EL (cell line): ENCODE measurements at places on chromosomes 5 and 9.

DNA sequence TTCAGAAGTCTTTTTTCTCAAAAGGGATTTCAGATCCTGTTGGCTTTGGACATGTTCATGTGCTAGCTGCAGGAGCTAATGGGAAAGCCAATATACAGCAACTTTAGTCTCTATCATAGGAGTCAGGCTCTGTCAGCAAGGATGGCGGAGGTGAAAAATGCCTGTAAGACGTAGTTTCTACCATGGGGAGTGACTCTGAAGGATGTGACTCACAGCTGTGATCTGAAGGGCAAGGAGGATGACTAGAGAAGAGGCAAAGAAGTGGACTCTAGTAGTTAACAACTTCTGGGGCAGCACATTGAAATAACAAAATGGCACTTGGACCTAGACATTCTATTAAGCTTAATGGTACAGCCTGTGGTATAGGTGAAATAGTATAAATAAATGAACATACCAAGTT lies 3.1 kb upstream of the NDUFS4 start:
- DNase-seq = peak; percentile 61

DNA sequence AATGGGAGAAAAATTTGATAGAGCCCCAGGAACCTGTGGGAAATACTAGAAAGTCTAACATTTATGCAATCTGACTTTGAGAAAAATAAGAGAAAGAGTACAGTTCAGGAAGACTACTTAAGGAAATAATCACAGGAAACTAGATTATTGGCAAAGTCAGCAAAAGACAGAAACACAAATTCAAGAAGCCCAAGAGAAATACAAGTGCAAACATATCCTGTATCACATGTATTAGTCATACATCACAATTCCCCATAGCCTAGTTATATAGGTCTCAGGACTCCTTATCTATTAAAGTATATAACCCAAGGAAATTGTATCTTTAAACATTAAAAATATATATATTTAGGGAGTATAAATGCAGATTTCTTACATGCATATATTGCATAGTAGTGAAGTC lies 100.8 kb downstream of the HOMER1 start:
- DNase-seq = no peak

DNA sequence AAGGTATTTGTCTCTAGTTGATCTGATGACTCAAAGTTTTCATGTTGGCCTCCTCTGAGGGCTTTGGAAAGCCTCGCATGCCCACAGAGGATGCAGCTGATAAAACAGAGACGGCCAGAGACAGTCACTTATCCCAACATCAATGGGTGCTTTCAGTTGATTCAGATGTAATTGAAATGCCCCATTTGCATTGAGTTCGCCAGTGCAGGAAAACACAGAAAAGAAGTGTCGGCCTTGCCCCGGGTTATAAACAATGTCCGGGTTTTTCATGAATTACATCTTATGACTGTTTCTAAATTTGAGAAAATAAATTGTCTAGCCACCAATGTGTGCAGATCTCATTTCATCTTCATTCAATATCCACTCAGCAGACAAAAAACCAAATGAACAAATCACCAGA lies 42.2 kb upstream of the ICE1 start:
- DNase-seq = no peak

GRCh38 chr5:77235846-77236721 lies 25.6 kb downstream of the PDE8B start:
- no peak for DNase-seq

GRCh38 chr9:22010866-22011625 lies 1.9 kb upstream of the CDKN2B start:
- DNase-seq = no peak

GRCh38 chr9:137607141-137607857 lies 1.8 kb downstream of the ARRDC1 start:
- DNase-seq = no peak

- no peak for DNase-seq
Measured at GRCh38 chr5:133839721-133840120, 128.7 kb downstream of the C5orf15 start.

DNA sequence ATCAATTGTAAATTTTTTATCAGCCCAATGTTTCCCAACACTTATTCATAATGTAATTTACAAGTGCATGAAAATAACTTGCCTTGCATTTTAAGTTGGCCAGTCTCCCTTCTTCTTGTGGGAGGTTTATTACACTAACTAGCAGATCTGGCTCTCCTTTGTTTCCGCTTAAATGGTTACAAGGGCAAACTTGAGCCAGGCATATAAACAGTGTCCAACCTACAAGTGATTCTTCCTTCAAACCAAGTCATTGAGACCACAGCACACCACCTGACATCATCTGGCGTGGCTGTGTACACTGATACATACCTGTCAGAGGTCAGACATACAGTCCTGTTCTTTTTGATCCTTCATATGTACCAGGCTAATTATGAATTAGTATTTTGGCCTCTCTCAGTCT lies 80.1 kb downstream of the ALDH1A1 start:
- DNase-seq = no peak

- DNase-seq = no peak
Measured at GRCh38 chr9:93823245-93824072, 131.7 kb downstream of the BARX1 start.

GRCh38 chr9:37029776-37030610 lies 4.1 kb downstream of the PAX5 start:
- no peak for DNase-seq

DNA sequence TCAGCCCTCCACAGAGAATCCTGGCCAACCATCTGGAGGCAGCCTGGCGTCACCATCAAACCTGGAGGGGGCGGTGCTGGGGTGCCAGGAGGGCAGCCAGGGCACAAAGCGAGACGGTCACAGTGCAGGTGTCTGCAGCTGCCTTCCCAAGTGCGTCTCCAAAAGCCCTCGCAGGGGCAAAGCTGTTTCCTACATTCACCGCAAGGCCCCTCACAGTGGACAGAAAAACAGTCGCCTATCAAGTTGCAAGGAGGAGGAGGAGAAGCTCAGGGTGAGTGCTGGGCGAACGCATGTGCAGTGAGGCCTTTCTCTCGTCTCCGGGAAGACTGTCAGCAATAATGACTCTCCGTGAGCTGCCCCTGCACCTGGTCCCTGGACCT lies 18.0 kb upstream of the LHX3 start:
- no peak for DNase-seq

DNA sequence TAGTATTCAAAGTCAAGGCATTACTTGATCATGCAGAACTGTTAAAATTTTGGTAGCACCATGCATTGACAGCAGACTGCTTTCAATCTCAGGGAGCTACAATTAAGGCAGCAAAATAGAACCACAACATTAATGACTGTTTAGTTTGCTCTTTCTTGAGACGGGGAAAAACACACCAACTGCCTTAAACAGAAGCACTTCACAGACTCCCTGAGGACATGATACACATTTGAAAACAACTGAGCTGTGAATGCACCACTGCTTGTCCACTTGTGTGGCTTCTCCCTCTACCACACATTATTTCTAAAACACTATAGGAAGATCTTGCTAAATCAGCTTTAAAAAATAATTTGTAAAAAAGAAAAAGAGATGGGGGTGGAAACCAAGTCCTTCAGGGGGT lies 79.6 kb upstream of the MAST4 start:
- DNase-seq = no peak

GRCh38 chr5:74954919-74955318 lies 88.7 kb upstream of the FAM169A start:
- peak; percentile 81 for DNase-seq

DNA sequence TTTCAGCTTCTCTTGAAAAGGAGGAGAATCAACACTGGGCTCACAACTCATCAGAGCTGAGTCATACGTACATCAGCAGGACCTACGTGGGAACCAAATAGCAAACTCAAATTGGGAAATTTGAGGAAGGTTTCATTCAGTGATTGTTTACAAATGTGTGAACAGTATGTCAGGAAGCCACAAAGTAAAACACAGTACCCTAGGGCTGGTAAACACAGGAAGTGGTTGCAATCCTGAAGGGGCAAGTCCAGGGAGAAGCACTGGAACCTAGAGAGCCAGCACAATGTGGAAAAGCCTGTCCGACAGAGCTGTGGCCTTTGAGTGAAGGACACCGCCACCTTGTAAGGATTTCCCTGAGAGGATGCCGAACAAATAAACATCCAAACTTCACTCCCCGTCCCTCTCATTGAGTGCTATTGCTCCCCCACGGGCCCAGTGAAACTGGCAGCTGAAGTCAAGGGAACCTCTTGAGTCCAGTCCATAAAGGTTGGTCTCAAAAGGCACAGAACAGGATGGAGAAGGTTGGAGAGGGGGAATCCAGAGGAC lies 26.7 kb upstream of the RICTOR start:
- DNase-seq = peak; percentile 97

DNA sequence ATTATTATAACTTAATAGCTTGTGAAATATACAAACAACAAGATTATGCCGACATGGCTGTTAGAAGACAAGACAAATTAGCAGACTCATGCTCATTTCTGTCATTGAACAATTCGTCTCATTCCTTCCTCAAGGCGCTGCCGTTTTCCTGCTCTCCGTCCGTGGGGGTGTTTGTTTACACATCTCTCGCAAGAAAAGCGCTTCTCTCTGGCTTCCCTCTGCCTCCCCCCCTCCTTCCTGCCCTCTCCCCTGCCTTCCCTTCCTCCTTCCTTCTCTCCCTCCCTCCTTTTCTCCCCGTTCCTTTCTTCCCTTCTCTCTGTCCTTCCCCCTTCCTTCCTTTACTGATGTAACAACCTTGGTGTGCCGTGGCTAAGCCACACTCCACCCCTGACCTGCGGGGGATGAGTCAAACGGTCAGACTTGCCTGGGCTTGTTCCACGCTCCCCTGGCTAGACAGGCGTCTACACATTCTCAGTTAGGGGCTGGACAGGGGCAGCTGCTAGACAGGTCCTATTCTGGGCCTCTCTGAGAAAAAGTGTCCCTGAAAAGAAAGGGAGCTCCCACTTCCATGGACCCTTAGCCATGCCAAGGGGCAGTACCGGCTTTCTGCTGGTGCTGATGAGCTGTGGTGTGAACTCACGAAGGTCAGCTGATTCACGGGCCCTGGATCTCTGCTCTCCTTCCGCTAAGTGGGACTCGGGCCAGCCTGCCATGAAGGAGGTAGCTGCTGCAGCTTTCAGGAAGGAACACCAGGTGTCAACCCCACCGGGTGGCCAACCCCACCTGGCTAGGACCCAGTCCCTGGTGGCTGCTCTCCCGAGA lies 32.0 kb upstream of the SPTLC1 start:
- peak; percentile 95 for DNase-seq

DNA sequence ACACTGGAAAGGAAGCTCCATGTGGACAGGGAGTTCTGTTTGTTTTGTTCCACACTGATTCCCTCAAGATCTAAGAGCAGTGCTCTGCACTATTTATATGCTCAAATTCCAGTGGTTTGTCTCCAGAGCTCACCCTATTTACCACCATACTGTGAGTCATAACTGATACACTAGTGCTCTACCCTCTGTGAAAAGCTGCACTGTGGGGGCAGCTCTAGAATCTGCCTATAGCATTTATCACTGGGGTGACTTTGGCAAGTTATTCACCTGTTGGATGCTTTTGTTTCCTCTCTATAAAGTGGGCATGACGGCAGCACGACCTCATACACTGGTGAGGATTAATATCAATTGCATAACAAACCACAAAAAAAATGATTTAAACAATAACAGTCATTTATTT lies 307.8 kb downstream of the NR2F1-AS1 start:
- peak; percentile 78 for DNase-seq

GRCh38 chr5:172953776-172954675 lies 5.2 kb upstream of the RPL26L1 start:
- peak; percentile 84 for DNase-seq
